ENCODE measurements at places on chromosomes 12 and 14. TPM values are rescaled to one million over a fixed set of nuclear protein-coding genes. Genes with fewer than 3 reads are reported as not detected.

GRCh38 chr14:61749867-61750266 is 12.4 kb upstream of the SNAPC1 start:
- H3K27ac ChIP-seq = no peak overlapping the region
- DNase-seq = no peak
- H3K4me3 ChIP-seq = peak overlapping the region; percentile 86
- H3K4me1 ChIP-seq = peaks cover 13% of the 10 kb centered on the region

GRCh38 chr14:87080146-87080545 is 912.8 kb downstream of the GALC start:
- H3K4me1 ChIP-seq = no peaks in the 10 kb centered on the region
- no peak overlapping the region for H3K27ac ChIP-seq
- H3K27me3 ChIP-seq = no peaks in the 10 kb centered on the region
- DNase-seq = no peak

DNA sequence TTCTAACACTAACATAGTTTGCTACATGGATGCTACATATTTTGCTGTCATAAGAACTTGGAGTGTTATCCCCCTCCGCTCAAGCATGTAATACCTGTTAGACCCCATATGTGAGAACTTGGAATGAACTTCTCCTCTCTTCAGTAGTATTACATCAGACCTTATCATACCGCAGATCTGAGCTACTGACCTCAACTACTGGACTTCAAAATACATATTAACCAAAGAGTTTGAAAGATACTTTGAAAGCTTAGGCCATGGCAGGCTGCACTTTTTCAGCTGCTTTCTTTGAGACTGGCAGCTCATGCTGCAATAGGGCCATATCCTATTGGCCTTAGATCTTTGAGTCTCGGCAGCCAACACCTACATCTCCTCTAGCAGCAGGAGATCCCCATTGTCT is 74.8 kb downstream of the EEA1 start:
- no peak overlapping the region for H3K4me3 ChIP-seq
- H3K27ac ChIP-seq = no peak overlapping the region
- H3K36me3 ChIP-seq = peaks cover 22% of the 10 kb centered on the region
- DNase-seq = no peak
- no peaks in the 10 kb centered on the region for H3K4me1 ChIP-seq

- H3K4me1 ChIP-seq = peaks cover 2% of the 10 kb centered on the region
- peak; percentile 70 for DNase-seq
- no peaks in the 10 kb centered on the region for H3K36me3 ChIP-seq
- H3K27me3 ChIP-seq = peaks cover 26% of the 10 kb centered on the region
- H3K4me3 ChIP-seq = no peak overlapping the region
Measured at GRCh38 chr12:54195737-54196347, 7.1 kb upstream of the SMUG1 start.

The ACOT6 gene
- total RNA-seq = not detected

All from IMR-90 (cell line).